H9 (cell line): ENCODE measurements at places on chromosomes 6 and 20. TPM values are rescaled to one million over a fixed set of nuclear protein-coding genes. Genes with fewer than 3 reads are reported as not detected.

The TOP1 gene
- total RNA-seq: 96.4 and 98.5 TPM in 2 replicates

The EYS gene
- 0.11 TPM in 1 of 2 replicates, not detected in the other for total RNA-seq

DNA sequence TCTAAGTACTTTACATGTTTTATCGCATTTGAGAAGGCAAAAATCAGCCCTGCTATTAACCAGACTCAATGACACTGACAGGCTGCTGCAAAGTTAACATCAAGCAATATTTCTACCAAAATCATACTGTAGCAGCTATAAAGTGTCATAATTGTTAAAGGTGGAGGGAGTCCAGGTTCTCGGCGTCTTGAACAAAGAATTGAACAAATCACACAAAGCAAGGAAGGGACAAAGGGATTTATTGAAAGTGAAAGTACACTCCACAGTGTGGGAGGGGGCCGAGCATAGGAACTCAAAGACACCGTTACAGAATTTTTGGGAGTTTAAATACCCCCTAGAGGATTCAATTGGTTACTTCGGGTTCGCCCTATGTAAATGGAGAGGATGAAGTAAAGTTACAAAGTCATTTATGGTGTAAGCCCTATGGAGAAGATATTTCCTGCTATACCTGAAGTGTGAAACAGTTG, 12.9 kb upstream of the ZNF391 start:
- DNase-seq: no peak

- peak; percentile 39 for DNase-seq
These were observed 100.2 kb downstream of the PREP start for GRCh38 chr6:105302617-105303128.
